Stimulated activated CD8-positive, alpha-beta memory T cell treated with anti-CD3 and anti-CD28 coated beads, Interleukin-4, amount 100 ng/mL, for 24 hours (primary cell): ENCODE measurements at places on chromosomes 3 and 15.

- no peak for DNase-seq
These were observed 25.7 kb downstream of the ZMAT3 start for GRCh38 chr3:179045719-179046402.

GRCh38 chr3:49745986-49746385 lies 22.2 kb upstream of the GMPPB start:
- no peak for DNase-seq

DNA sequence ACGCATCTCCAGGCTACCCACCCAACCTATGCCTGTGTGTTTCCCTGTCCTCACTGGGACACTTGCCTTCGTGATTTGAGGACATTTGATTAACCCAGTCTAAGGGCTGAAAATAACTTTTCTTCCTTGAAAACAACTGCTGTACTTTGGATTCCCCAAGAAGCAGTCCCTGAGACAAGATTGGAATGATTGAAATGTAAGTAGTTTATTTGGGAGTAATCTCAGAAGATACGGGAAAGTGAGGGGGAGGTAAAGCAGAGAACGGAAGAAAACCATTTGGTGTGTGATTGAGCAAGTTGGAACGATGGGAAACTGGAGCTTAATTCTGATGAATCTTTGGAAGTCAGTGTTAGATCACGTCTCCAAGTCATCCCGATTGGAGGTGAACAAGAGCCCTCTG lies 143.8 kb upstream of the LMCD1 start:
- no peak for DNase-seq

GRCh38 chr3:21120826-21121225 lies 630.2 kb downstream of the ZNF385D start:
- no peak for DNase-seq

- DNase-seq: no peak
These were observed 106.3 kb downstream of the PDCD6IP start for GRCh38 chr3:33904730-33905129.

- DNase-seq: no peak
These were observed 220.3 kb downstream of the LRRN1 start for GRCh38 chr3:4019501-4019900.

DNA sequence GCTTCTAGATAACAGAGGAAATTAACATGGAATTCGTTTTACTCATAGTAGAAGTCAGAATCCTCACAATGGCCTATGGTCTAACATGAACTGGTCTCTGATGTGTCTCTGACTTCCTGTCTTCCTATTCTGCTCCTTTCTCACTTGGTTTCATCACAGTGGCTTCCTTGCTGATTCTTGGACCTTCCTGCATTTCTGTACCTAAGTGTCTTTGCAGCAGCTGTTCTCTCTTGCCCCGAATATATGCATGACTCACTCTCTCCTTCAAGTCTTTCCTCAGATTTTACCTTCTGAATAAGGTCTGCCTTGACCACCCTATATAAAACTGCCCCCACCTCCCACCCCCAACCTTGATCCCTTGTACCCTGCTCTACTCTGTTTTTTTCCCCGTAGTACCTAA lies 14.1 kb downstream of the ARL13B start:
- no peak for DNase-seq

- no peak for DNase-seq
These were observed 215.4 kb downstream of the SSR3 start for GRCh38 chr3:156339491-156339890.

DNA sequence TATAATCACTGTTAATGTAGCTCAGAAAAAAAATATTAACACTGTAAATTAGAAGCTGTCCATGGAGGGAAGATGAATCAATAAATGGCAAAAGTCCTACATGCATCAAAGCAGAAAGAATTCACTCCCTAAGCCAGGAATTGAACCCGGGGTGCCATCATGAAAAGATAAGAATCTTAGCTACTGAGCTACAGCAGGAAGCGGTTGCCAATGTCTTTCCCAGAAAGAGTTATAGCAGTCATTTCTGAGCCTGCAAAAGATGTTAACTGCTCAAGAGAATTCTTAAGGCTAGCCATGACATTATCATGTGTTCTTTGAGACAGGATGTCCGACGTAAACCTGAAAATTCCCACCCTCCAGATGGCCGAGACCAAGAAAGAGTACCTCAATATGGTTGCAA lies 47.4 kb upstream of the MKRN3 start:
- DNase-seq: no peak
